ENCODE measurements at places on chromosomes 7 and 10.

DNA sequence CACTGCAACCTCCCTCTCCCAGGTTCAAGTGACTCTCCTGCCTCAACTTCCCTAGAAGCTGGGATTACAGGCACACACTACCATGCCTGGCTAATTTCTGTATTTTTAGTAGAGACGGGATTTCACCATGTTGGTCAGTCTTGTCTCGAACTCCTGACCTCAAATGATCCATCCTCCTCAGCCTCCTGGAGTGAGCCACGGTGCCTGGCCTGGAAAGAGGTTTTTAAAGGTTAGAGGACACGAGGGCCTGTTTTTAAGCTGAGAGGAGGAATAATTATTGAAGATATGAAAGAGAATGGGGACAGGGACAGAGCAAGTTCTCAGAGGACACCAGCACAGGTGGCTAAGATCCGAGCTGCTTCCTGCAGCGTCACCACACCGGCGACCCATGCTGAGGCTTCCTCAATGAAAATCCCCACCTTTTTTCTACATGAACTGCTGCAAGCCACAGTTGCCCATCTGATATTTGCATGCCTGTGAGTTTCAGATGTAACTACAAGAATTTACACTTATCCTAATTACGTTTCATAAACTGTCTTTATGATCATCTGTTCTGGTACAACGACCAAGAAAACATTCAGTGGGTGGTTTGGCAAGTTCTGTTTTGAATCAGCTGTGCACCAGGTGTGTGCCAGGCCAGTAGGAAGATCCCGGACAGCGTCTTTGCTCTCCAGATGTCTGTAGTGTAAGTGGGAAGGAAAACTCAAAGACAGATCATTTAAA is 76.0 kb downstream of the HIP1 start:
- no peak for DNase-seq

DNA sequence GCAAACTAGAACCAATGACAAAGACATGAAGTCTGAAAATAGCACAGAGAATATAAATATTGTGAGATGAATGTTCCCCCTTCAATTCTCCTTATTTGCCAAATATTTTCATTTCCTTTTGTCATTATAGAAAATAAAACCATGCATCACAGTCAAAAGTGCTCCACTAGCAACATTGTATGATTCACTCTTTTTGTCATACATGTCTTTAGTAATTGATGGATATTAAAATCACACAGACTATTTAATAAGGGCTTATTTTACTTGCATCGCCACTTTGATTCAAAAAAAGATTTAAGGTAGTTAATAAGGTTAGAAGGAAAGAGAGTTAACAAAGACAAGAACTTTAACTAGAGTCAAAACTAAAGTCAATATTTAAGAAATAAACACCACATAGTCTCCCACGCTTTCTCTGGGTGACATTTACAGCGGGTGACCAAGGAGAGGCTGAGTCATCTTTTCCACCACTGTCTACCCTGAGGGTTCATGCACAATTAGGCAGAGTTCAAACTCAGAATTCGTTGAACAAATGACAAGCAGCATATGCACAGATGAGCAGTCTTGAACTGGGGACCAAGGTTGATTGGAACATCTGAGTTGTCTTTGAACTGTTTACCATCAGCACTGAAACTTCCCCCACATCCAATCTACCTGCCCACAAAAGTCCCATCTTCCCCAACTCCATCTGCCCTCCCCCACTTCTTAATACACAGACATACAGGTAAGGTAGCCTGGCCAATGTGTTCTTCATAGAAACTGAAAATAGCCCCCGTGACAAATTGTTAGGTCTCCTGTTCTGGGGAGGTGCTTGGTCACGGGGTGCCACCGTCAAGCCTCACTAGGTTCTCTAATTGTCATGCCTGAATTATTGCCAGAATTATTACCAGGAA is 42.5 kb downstream of the C7orf25 start:
- peak; percentile 63 for DNase-seq

- no peak for DNase-seq
These were observed 290.1 kb upstream of the KIAA1217 start for GRCh38 chr10:23918839-23919238.

GRCh38 chr10:36114141-36114540 is 472.0 kb upstream of the FZD8 start:
- no peak for DNase-seq

DNA sequence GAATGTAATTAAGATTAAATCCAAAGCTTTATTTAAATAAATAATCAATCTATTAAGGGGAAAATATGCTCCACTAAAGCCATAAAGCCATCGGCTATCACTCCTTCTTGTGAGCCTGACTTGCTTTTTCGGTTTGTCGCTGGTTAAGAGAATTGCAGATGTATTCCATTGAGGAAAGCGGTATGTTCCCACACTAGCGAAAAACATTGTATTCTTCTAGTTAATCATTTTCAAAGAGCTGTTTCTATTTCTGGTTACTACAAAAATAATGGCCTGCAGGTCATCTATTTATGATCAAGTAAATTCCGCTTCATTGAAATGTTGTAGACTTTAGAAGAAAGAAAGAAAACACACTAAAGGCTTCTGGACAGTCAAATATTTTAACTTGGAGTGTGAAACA is 173.4 kb downstream of the CACNB2 start:
- DNase-seq, result no peak

GRCh38 chr7:116862951-116863670 is 724 bp downstream of the CAPZA2 start:
- peak; percentile 19 for DNase-seq
